ENCODE measurements at places on chromosomes 7 and 10. TPM values are rescaled to one million over a fixed set of nuclear protein-coding genes. Genes with fewer than 3 reads are reported as not detected.

The PDGFA gene
- total RNA-seq = not detected

The ANXA8L1 gene
- total RNA-seq = not detected

The PLXDC2 gene
- total RNA-seq = 1.2 TPM

The CPED1 gene
- total RNA-seq = not detected

The TECTB gene
- not detected for total RNA-seq

The CYP3A4 gene
- total RNA-seq = not detected

The NYAP1 gene
- total RNA-seq = 0.38 TPM

The ANKRD1 gene
- total RNA-seq = not detected

The ZNF503 gene
- not detected for total RNA-seq

The OR6B1 gene
- not detected for total RNA-seq

The BLNK gene
- total RNA-seq = 0.19 TPM

The KCND2 gene
- not detected for total RNA-seq

The ASAH2 gene
- total RNA-seq = 2.6 TPM

GRCh38 chr7:75965617-75966016 lies 28.8 kb downstream of the TMEM120A start:
- H3K36me3 ChIP-seq = no peaks in the 10 kb centered on the region
- no peak overlapping the region for H3K27ac ChIP-seq
- H3K4me3 ChIP-seq = no peak overlapping the region
- DNase-seq = no peak
- H3K27me3 ChIP-seq = no peaks in the 10 kb centered on the region

DNA sequence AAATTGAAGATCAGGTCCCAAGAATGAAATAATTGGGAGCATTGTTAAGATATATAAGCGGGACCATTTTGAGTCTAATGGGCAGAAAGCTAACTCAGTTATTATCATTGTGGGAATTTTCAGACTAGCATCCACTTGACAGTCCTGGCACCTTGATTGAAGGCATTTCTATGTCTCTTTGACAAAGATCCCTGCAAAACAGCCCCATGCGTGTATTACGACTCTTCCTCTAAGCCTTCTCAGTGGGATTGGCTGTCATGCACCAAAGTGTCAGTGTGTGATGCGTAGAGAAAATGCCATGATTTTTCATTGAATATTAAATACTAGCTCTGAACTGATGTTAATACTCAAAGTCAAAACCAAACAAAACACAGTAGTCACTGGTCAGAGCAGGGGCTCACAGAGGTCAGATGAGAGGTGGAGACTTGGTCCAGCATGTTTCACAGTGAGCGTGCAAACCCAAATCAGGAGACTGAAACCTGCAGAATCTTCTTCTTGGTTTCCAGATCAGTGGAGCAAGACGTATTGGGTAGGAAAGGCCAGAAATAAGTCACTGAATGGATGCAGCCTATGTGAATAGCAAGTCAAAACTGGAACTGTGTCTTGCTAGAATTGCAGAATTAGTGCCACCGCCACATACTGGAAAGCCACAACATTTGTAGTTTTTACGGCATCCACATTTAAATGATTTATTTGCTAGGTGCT lies 303.6 kb upstream of the AKR1E2 start:
- no peak overlapping the region for H3K4me3 ChIP-seq
- H3K27me3 ChIP-seq = no peaks in the 10 kb centered on the region
- no peaks in the 10 kb centered on the region for H3K4me1 ChIP-seq

- no peak overlapping the region for H3K27ac ChIP-seq
- no peak for DNase-seq
- no peak overlapping the region for H3K4me3 ChIP-seq
- no peaks in the 10 kb centered on the region for H3K27me3 ChIP-seq
Measured at GRCh38 chr10:100792574-100792973, 47.2 kb downstream of the PAX2 start.

DNA sequence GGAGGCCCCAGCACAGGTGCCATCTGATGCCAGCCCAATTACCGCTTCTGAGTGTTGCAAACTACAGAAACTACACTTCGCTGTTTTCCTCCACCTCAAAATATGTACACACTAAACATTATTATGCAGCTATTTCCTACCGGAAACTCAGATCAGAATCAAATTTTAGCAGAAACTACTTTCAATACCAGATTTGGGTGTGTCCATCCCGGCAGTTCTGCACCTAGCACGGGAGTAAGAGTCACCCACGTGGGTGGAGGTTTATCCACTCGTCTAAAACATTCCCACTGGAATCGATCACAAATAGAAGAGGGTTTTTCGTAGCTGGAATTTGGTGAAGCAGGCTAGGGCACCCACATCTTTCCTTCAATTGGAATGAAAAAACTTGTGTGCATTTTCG lies 214.4 kb upstream of the PRKCQ start:
- DNase-seq = no peak
- no peak overlapping the region for H3K4me3 ChIP-seq

- no peaks in the 10 kb centered on the region for H3K36me3 ChIP-seq
- no peak overlapping the region for H3K4me3 ChIP-seq
- DNase-seq = no peak
Measured at GRCh38 chr7:130708001-130708400, 21.7 kb upstream of the TSGA13 start.

- H3K27ac ChIP-seq = no peak overlapping the region
- H3K36me3 ChIP-seq = no peaks in the 10 kb centered on the region
- no peak for DNase-seq
- H3K4me3 ChIP-seq = no peak overlapping the region
Measured at GRCh38 chr10:48602401-48603135, 2.3 kb downstream of the ARHGAP22 start.

DNA sequence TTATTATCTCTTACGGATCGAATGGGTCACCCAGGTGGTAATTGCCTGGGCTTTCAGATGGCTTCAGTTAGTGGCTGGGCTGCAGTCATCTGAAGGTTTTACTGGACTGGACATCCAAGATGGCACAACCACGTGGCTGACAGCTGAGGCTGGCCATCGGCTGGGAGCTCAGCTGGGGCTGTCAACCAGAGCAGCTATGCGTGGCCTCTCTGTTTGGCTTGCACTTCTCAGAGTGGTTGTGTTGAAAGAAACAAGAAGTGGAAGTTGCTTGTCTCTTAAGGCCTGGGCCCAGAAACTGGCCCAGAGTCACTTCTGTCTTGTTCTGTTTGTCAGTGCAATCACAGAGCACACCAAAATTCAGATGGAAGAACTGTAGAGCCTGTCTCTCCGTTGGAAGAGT lies 5.7 kb upstream of the GDI2 start:
- no peaks in the 10 kb centered on the region for H3K27me3 ChIP-seq
- no peak overlapping the region for H3K4me3 ChIP-seq
- no peak for DNase-seq
- H3K36me3 ChIP-seq = no peaks in the 10 kb centered on the region
- peaks cover 15% of the 10 kb centered on the region for H3K4me1 ChIP-seq
- no peak overlapping the region for H3K27ac ChIP-seq

DNA sequence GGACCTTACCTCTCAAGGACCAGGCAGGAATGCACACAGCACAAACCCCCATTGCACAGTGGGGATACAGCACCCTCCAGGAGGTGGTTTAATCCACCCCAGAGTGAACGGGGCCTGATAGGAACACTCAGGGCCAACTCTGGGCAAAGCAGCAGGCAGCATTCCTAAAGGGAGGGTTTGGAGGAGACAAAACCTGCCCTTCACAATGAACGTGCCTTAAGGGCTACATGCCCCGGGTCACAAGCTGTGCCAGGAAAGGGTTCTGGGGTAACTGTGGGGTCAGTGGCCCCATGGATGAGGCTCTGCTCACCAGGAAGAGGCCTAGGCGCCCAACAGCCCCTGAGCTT lies 1.1 kb downstream of the GPRIN2 start:
- no peak overlapping the region for H3K27ac ChIP-seq
- H3K27me3 ChIP-seq = peaks cover 19% of the 10 kb centered on the region
- H3K4me1 ChIP-seq = no peaks in the 10 kb centered on the region
- no peak overlapping the region for H3K4me3 ChIP-seq

DNA sequence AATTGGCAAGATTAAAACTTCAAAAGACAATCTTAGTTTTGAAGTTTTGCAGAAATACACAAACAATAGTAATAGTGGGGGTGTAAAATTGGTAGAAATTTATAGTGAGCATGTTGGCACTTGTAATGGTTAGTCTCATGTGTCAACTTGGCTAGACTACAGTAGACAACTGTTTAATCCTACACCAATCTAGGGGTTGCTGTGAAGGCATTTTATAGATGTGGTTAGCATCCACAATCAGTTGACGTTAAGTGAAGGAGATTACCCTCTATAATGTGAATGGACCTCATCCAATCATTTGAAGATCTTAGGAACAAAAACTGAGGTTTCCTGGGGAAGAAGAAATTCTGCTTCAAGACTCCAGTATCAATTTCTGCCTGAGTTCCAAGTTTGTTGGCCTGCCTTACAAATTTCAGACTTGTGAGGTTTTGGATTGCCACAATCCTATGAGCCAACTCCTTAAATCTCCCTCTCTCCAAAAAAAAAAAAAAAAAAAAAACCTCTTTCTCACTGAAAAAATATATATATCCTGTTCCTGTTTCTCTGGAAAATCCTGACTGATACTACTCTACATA lies 531.6 kb upstream of the IGFBP3 start:
- no peaks in the 10 kb centered on the region for H3K36me3 ChIP-seq
- no peaks in the 10 kb centered on the region for H3K4me1 ChIP-seq
- no peak overlapping the region for H3K27ac ChIP-seq
- DNase-seq = no peak
- H3K4me3 ChIP-seq = no peak overlapping the region
- no peaks in the 10 kb centered on the region for H3K27me3 ChIP-seq

- no peaks in the 10 kb centered on the region for H3K27me3 ChIP-seq
- peak overlapping the region; percentile 54 for H3K27ac ChIP-seq
- peaks cover 20% of the 10 kb centered on the region for H3K4me1 ChIP-seq
Measured at GRCh38 chr7:43868681-43869005, 674 bp downstream of the MRPS24 start.

DNA sequence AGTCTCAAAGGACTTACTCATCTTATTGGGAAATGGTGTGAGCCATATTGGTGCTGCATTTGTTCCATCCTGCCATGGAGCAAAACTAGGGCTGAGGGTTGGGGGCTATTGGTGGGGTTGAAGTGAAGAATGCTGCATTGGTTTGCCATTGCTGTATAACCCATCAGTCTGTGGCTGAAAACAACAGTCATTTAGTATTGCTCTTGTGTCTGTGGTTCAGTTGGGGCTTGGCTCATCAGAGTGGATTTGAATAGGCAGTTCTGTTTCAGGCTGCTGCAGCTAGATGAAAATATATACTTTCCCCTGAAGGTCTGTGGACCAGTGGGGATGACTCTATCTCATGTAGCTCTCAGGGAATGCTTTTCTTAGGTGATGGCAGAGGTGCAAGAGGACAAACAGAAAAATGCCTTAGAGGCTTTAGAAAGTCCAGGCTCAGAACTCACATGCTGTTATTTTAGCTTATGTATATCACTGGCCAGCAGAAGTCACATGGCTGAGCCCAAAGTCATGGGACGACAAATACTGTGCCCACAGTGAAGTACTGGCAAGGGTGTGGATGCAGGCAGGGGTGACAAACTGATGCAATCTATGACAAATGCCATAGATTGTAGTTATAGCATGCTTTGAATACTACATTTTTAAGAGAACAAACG lies 15.2 kb upstream of the EXOC6 start:
- peaks cover 8% of the 10 kb centered on the region for H3K4me1 ChIP-seq
- H3K36me3 ChIP-seq = no peaks in the 10 kb centered on the region
- H3K27me3 ChIP-seq = no peaks in the 10 kb centered on the region
- no peak overlapping the region for H3K4me3 ChIP-seq

- peak overlapping the region; percentile 11 for H3K27ac ChIP-seq
- H3K4me3 ChIP-seq = peak overlapping the region; percentile 41
- no peaks in the 10 kb centered on the region for H3K36me3 ChIP-seq
Measured at GRCh38 chr10:43595739-43596298, 10.4 kb upstream of the ZNF485 start.

DNA sequence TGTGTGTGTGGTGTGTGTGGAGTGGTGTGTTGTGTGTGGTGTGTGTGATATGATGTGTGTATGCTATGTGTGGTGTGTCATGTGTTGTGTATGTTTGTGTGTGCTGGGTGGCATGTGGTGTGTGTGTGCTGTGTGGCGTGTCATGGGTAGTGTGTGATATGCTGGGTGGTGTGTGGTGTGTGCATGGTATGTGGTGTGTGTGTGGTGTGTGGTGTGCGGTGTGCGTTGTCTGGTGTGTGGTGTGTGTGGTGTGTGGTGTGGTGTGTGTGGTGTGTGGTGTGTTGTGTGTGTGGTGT lies 37.5 kb upstream of the DNAJB6 start:
- no peaks in the 10 kb centered on the region for H3K27me3 ChIP-seq
- no peak overlapping the region for H3K27ac ChIP-seq
- H3K4me3 ChIP-seq = no peak overlapping the region
- DNase-seq = no peak
- H3K36me3 ChIP-seq = no peaks in the 10 kb centered on the region

DNA sequence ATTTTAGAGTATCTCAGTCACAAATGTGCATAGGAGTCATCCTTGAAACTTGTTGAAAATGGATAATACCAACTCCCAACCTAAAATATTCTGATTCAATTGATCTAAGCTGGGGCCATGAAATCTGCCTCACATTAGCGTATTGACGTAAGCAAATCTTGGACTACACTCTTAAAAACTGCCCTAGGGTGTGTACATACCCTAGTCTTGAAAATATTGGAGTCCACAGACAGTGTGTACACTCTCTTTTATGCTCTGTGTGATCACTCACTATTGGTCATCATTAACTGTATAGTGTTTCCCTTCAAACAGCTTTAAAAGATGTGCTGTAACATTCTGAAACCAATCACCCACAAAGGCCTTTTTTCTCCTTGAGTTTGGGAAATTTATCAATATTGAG lies 102.9 kb upstream of the FERD3L start:
- H3K27me3 ChIP-seq = no peaks in the 10 kb centered on the region
- no peak for DNase-seq
- no peak overlapping the region for H3K27ac ChIP-seq
- no peaks in the 10 kb centered on the region for H3K36me3 ChIP-seq
- no peak overlapping the region for H3K4me3 ChIP-seq
- no peaks in the 10 kb centered on the region for H3K4me1 ChIP-seq

DNA sequence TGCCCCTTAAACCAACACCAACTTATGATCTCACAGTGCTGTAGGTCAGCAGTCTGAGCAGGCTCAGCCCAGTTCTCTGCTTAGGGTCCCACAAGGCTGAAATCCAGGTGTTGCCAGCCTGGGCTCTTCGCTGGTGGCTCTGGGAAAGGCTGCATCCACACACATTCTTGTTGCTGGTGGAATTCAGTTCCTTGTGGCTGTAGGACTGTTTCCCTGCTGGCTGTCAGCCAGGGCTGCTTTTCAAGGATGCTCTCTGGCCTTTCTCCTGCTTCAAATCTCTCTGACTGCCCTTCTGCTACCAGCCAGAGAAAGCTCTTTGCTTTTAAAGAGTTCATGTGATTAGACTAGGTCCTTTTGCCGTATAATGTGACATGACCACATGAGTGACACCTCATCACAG lies 15.3 kb downstream of the POLL start:
- H3K4me3 ChIP-seq = no peak overlapping the region
- peaks cover 14% of the 10 kb centered on the region for H3K4me1 ChIP-seq
- peaks cover 13% of the 10 kb centered on the region for H3K27me3 ChIP-seq
- H3K36me3 ChIP-seq = no peaks in the 10 kb centered on the region
- no peak for DNase-seq

GRCh38 chr7:27171325-27171636 lies 2.8 kb downstream of the HOXA10 start:
- no peak for DNase-seq
- H3K27me3 ChIP-seq = peaks cover 86% of the 10 kb centered on the region
- no peak overlapping the region for H3K27ac ChIP-seq
- H3K36me3 ChIP-seq = no peaks in the 10 kb centered on the region
- H3K4me1 ChIP-seq = peaks cover 42% of the 10 kb centered on the region

- no peaks in the 10 kb centered on the region for H3K27me3 ChIP-seq
- no peaks in the 10 kb centered on the region for H3K36me3 ChIP-seq
- no peak overlapping the region for H3K27ac ChIP-seq
- no peak overlapping the region for H3K4me3 ChIP-seq
Measured at GRCh38 chr7:133958822-133959221, 168.3 kb upstream of the LRGUK start.

GRCh38 chr10:58781873-58782488 lies 269.3 kb downstream of the BICC1 start:
- H3K4me1 ChIP-seq = no peaks in the 10 kb centered on the region
- no peak overlapping the region for H3K27ac ChIP-seq
- H3K4me3 ChIP-seq = no peak overlapping the region
- H3K36me3 ChIP-seq = no peaks in the 10 kb centered on the region
- DNase-seq = no peak
- H3K27me3 ChIP-seq = no peaks in the 10 kb centered on the region
